ENCODE measurements at places on chromosomes 11 and 22.

- DNase-seq, result no peak
Measured at GRCh38 chr22:49510718-49511117, 317.0 kb downstream of the BRD1 start.

DNA sequence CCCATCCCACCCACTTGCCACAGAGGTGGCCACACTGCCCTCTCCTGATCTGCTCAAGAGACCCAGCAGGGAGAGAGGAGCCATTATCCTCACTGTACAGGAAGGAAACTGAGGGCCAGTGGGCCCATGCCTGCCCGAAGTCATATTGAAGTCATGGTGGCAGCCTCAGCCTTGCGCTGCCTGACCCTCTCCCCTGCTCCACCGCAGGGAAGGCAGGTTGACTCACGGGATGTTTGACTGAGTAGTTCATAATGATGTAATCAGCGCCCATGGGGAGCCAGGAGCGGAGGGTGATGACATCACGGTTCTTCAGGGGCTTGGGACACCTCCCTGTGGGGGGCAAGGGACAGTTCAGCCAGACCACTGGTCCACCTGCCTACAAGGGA is 6.1 kb upstream of the ARAP1 start:
- no peak for DNase-seq

DNA sequence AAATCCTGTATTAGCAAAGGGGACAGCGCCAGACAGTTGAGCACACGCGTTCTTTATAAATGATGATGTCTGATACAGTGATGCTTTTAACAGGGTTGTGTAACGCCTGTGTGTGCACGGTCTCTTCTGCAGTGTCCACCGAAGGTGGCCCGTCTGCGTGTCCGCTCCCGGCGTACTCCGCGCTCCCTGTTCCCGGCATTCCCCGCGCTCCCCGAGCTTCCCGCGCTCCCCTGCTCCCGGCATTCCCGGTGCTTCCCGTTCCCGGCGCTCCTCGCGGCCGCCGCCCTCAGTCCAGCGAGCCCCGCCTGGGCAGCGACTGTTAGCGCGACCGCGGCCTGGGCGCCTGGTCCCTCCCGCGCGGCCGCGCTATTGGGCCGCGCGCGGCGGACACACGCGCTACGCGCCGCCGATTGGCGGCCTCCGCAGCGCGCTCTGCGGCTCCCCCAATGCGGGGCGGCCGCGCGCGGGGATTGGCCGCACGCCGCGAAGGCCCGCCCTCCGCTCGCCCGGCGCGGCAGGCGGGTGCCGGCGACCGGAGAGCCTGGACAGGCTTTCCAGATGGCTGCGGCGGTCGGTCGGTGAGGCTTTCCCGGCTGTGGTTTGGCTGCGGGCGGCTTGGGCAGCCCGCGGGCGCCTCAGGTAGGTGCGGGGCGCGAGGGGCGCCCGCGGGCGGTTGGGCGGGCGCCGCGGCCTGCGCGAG is at the start of gene DGCR8:
DGCR8 (plus strand) TSS at position 497 of the 700 bp plus-strand sequence. CDS start 5,723 bp downstream, outside the sequence.
- DNase-seq, result peak; percentile 38

DNA sequence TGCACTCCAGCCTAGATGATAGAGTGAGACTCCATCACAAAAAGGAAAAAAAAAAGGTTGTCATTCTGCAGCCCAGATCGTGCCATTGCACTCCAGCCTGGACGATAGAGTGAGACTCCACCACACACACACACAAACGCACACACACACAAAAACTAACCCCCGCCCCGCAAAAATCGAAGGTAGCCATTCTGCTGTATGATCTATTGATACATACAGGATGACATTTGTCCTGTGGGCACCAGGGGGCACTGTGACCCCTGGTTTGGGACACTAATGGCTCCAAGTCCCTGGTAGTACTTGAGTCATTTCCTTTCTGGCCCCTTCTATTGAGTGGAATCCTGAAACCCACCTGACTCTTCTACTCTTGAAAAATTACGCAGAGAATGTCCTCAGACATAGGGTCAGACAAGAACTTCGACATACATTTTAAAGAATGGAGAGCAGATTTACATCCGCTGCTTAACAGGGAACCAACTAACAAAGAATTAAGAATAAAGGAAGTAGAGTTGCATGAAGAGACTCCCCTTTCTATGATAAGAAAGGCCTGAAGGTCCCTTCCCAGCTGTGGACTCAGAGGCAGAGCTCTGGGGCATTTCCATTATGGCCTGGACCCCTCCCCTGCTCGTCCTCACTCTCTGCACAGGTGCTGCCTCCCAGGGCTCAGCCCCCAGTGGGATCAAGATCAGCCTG is 35.0 kb upstream of the PRAME start:
- DNase-seq, result peak; percentile 58

DNA sequence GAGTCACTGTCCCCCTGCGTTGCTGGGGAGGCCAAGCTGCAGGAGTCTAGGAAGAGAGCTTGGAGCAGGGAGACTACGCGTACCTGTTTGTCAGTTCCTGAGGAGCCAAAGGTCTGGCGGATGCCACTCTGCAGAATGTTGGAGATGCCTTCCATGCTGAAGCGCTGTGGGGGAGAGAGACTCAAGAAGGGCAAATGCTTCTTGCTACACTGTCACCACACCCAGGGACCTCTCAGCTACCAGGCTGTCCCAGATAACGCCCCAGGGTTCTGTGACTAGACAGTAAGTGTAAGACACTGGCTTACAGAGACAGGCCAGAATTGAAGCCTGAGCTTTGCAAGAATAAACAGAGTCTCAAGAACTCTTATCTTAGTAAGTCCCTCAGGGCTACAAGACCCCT is 42.0 kb downstream of the FEZ1 start:
- DNase-seq, result no peak

GRCh38 chr11:66625752-66626149 is 9.3 kb downstream of the RBM14 start:
- no peak for DNase-seq

Measured in stimulated activated CD4-positive, alpha-beta T cell treated with anti-CD3 and anti-CD28 coated beads, Interleukin-12 subunit alpha, Interleukin-12 subunit beta, amount 100 ng/mL, for 24 hours (primary cell).